ENCODE measurements at places on chromosomes 4 and X. TPM values are rescaled to one million over a fixed set of nuclear protein-coding genes. Genes with fewer than 3 reads are reported as not detected.
A peak's percentile ranks its signal among the peaks of the same experiment; 100 is the strongest.

- DNase-seq: no peak
Measured at GRCh38 chrX:78747489-78747888, at the start of gene LPAR4. Gene LPAR4 (plus strand): TSS chrX:78747720. CDS start chrX:78754870, 7,150 bp downstream.

DNA sequence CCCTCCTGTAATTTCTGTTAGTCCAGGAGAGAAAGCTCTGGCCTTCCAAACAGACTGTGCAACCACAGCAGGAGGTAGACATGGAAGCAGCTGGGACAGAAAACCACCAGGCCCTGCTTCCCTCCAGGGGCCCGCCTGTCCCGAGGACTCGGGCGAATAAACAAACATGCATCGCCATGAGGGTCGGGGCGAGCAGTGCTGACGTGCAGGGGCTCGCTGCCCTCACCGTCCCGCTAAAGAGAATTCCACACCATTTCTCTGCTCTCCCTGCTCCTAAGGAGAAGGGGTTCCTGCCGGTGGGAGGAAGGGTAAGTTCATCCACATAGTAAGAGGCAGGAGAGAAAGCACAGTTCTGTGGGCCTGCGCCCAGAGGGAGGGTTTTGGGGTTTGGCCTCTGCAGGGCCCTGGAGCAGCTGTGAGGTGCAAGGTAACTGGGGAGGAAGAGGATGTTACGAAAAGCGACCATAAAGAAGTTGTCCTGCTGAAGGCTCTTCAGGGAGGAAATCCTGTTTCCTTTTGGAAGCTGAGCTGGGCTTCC, 54.9 kb downstream of the WFS1 start:
- DNase-seq: no peak

DNA sequence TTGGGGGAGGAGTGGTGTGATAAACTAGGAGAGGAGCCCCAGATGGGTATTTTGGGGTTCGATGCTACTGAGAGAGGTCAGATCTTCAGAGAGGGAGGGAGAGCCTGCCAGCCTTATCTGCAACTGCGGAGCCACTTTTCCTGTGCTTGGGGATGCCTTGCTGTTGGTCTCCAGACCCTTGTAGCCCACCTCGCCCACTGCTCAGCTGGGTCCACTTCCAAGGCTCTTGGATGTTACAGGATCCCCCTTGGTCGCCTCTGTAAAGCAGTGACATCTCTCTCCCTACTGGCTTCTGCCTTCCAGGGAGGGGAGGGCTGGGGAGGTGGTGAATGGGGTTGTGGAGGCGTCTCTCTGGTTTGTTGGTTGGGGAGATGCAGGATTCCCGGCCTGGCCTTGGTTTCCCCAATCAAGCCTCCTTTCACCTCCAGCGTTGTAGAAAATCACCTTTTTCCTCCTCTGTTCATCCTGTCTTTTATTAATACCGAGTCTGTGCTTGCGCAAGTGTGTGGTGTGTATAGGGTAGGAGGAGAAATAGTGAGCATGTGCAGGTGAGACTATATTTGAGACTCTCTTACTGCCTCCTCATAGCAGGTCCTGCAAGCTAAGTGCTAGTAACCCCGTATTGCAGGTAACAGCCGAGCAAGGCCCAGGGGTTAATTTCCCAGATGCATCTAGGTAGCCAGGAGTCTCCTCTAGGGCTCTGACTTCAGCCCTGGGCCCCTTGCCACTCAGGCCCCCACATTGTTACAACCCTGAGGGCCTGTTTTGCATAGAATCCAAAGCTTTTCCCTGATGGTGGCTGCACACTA, 337.4 kb downstream of the ARHGAP10 start:
- no peak for DNase-seq

- DNase-seq: no peak
Measured at GRCh38 chr4:27271555-27271954, 410.9 kb downstream of the STIM2 start.

- no peak for DNase-seq
Measured at GRCh38 chrX:136496186-136496763, 1.1 kb upstream of the HTATSF1 start.

GRCh38 chr4:52675111-52675510, 16.0 kb upstream of the USP46 start:
- DNase-seq: no peak

GRCh38 chrX:16172391-16172790, 5.1 kb downstream of the MAGEB17 start:
- DNase-seq: no peak

DNA sequence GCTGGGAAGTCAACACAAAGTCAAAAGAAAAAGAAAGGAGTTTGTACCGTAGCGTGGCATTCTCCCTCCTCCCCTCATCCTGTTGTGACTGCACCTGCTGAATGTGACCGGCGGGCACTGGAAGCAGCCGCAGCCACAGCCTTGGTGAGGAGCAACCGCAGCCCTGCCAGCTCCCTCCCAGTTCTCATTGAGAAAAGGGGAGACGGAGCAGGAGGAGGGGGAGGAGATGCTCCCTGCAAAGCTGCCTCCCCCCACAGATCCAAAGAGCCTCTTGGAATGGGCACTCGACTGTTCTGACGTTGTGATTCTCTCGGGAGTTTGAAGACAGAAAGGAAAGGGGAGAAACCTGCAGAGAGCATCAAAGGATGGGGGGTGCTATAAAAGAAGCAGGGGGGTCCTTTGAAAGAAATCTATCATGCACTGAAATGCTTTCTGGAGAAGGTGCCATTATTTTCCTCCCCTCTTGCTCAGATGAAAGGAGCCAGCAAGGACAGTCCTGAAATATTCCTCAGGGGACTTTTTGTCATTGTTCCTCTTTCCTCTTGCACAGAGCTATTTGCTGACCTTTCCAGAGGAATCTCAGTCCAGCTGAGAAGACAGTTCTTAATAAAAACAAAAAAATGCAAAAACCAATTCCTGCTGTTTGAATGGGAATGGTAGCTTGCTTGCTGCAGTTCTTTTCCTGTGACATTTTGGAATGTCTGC, 429.7 kb downstream of the MAPK10 start:
- DNase-seq: no peak

GRCh38 chrX:10578527-10578926, 41.9 kb downstream of the MID1 start:
- no peak for DNase-seq

- DNase-seq: peak; percentile 4
Measured at GRCh38 chrX:67780694-67781109, 236.9 kb downstream of the AR start.

DNA sequence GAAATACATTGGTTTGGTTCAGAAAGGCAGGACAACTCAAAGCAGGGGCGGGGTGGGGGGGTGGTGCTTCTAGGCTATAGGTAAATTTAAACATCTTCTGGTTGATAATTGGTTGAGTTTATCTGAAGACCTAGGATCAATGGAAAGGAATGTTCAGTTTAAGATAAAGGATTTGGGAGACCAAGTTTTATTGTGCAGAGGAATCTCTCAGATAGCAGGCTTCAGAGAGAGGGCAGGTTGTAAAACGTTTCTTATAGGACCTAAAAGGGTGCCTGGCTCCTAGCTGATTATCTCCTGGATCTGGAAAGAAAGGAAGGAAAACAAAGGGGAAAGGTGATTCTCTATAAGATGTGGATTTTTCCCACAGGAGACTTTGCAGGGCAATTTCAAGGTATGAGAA, 94.0 kb downstream of the TMEM47 start:
- DNase-seq: no peak

Gene DNAAF6
- total RNA-seq: not detected

Gene UBQLN2
- 67.3 TPM for total RNA-seq
